Dorsolateral prefrontal cortex (tissue), 122 donors: ENCODE measurements at places on chromosomes 1 and 21. TPM values are rescaled to one million over a fixed set of nuclear protein-coding genes. Genes with fewer than 3 reads are reported as not detected.

Gene C1orf74
- total RNA-seq = 2.5 TPM

Gene KLF17
- total RNA-seq = not detected

DNA sequence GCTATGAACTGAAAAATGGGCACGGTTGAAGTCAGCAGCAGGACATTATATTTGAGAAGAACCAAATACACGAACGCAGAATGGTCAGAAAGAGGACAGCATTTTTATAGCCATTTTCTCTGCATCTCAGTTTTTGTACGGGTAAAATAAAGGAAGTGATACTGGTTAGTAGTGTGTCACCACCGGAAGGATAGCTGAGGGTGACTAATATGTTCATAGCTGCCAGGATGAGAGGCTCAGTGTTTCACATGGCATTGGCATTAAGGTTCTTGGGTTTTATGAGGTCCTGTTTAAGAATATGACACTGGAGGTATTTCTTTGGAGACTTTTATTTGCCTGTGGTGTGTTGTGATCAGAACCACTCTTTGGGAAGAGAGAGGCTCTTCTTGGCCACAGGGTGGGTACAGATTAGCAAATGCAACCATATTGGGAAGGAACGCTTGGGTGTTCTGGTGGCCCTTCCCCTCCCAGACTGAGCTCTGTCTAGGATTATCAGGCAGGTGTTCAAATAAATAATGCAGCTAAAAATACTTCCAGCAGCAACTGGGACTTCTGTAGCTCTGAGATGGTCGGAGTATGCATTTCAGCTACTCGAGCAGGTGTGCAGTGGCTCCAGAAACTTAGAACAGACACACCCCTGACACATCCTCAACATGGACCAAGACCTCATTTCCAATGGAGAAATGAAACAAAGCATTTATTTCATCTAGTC is 158.2 kb downstream of the PBX1 start:
- DNase-seq = no peak

- no peak for DNase-seq
These were observed 867.4 kb downstream of the KCNT2 start for GRCh38 chr1:195740862-195741261.

GRCh38 chr1:219323426-219323825 is 149.7 kb downstream of the LYPLAL1 start:
- DNase-seq = no peak

- DNase-seq = no peak
These were observed 3.9 kb downstream of the JAK1 start for GRCh38 chr1:64962441-64962840.

DNA sequence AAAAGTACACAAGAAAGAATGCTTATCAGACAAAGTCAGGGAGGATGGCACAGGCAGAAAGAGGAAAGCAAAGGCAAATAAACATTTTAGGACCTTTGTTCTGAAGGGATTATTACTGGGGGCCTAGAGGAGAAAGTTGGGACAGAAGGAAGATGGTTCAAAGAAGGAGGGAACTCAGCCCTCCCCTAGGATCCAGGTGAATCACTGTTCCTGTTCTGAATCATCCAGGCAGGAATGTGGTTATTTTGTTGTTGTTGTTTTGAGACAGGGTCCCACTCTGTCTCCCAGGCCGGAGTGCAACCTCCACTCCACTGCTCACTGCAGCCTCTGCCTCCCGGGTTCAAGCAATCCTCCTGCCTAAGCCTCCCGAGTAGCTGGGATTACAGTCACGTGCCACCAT is 38.5 kb upstream of the PSEN2 start:
- DNase-seq = no peak

DNA sequence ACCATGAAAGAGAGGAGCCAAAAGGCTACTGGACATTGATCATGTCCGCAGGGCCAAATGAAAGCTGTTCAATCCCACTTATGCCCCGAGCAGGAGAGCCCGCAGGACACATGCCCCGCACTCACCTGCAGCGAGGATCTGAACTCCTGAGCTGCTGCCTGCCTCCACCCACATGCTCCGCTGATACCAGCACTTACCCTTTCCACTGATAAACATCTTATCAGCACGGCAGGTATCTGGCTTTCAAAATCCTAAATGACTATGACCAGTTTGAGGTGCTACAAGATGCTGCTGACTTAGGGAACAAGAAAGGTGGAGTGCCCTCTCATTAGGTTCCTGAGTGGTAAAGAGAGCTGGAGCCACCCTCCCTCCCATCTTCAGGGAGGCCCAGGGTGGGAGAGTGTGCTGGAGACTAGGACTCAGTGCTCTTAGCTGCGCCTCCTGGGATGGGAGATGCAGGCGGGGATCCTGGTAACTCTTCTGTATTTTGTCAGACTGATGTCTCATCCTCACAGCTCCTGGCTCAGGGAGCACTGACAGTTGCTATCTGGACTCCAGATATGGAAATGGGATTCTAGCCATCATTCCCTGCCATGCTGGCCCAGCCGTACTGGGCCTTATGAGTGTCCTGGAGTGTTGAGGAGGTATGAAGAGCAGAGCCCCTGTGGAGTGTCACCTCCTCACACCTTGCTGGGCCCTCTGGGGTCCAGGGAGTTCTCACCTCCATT is 86.4 kb upstream of the F3 start:
- no peak for DNase-seq

DNA sequence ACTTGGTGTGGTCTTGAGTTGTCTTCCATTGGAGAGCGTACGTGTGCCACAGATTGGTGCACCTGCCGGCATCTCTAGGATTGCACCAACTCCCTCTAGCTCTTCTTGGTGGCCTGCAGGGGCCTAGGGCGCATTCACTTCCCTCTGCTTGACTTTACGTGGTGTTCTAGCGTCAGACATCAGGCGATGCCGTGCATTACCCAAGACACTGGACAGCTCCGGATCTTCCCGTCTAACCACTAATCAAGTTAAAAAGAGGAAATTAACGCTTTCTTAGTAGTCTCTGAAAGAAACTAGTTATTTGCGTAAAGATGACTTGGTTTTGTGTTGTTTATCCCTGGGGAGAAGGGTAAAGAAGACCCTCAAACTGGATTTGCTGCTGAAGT is 510 bp upstream of the IL10RB start:
- no peak for DNase-seq

- DNase-seq = no peak
These were observed 103.2 kb upstream of the DYNLT5 start for GRCh38 chr1:66648901-66649595.

DNA sequence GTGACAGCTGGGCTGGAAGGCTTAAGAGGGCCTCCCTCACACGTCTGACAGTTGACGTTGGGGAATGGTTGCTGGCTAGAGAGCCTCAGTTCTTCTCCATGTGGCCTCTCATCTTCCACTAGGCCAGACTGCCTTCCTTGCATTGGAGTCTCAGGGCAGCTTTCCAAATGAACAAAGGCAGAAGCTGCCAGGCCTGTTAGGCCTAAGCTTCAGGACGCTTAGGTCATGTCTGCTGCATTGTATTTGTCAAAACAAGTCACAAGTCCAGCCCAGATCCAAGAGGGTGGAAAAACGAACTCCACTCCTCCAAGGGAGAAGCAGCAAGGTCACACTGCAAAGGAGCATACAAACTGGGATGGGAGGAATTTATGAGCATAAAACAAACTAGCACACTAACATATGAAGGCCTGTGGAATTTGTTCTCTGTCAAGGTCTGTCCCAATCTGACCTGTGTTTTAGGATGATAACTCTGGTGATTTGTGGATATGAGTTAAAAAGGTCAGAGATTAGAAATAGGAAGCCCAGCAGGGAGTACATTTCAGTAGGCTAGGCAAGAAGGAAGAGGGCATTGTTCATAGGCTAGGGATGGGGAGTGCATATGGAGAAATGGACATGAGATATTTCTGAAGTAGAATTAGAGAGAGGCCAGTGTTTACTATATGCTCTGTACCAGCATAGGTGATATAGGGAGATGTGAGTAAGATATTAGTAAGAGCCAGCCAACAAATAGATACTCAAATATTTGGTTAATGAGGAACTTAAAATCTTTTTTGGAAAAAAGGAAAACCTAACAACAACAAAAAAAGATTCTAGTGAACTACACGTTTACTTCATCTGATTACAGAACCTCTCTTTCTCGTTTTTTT is 29.1 kb upstream of the CNN3 start:
- DNase-seq = no peak

- DNase-seq = peak; percentile 69
These were observed 11.9 kb upstream of the RNPEP start for GRCh38 chr1:201970334-201971159.

DNA sequence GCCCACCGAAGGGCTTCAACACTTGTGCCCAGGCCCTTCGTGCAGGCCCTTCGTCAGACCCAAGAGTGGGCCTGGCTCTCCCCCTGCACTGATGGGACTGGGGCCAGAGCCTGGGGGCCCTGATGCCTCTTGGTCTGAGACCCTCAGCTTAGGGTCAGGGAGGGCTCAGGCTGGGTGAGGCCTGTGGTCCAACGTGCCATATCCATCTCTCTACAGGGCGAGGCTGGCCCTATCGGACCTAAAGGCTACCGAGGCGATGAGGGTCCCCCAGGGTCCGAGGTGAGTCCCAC is 15.6 kb downstream of the COL6A1 start:
- no peak for DNase-seq

GRCh38 chr1:6026095-6026809 is 19.4 kb upstream of the KCNAB2 start:
- DNase-seq = peak; percentile 62

DNA sequence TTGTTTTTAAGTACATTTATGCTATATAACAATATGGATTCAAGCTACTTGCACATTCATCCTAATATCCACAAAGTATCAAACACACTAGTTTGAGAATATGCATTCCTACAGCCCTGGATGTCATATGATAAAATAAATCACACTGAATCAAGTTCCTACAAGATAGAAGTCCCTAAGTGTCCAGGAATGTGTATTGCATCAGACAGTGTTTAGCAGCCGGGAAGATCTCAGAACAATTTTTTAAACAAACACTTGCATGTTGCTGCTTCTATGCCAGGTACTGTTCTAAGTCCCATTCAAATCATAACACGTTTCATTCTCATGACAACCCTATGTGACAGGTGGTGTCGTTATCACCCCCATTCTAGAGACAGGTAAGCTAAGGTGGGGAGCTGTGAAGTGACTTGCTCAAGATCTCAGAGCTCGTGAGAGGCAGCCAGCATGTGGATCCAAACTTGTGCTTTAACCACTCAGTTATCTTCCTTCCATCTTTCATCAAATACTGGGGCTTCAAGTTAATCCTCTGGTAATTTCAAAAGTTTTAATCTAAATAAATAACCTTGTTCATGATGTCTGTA is 68.3 kb upstream of the KIF26B start:
- DNase-seq = no peak

DNA sequence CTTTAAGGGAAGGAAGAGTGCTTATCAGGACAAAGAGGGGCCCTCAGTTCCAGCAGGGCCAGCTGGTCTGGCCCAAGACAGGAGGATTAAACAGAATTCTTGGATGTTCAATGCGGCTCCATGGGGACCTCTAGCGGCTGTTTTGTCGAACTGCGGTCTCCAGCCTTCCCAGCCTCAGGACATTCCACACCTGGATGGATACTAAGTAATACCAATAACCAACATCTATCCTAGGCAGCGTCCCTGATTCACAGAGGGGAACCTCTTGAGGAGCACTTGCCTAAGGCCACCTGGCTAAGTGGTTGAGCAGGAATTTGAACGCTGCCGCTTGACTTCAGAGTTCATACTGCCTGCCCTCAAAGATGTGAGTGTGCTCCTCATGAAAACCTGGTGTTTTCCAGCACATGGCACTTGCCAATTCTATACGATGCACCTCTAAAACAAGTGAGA is 15.5 kb upstream of the CD247 start:
- peak; percentile 65 for DNase-seq
